Large intestine (tissue), 12 donors: ENCODE measurements at places on chromosomes 1 and 21. TPM values are rescaled to one million over a fixed set of nuclear protein-coding genes. Genes with fewer than 3 reads are reported as not detected.

- no peak for DNase-seq
- no peak overlapping the region for H3K27ac ChIP-seq
- peaks cover 5% of the 10 kb centered on the region for H3K4me1 ChIP-seq
- no peak overlapping the region for H3K4me3 ChIP-seq
- peaks cover 95% of the 10 kb centered on the region for H3K36me3 ChIP-seq
- H3K27me3 ChIP-seq: no peaks in the 10 kb centered on the region
Observed at GRCh38 chr1:11839727-11840705, 7.6 kb downstream of the NPPA start.

GRCh38 chr1:165924117-165924516 is 96.7 kb downstream of the UCK2 start:
- H3K27me3 ChIP-seq: no peaks in the 10 kb centered on the region
- H3K4me3 ChIP-seq: no peak overlapping the region
- H3K27ac ChIP-seq: no peak overlapping the region
- no peak for DNase-seq
- H3K4me1 ChIP-seq: no peaks in the 10 kb centered on the region
- no peaks in the 10 kb centered on the region for H3K36me3 ChIP-seq

GRCh38 chr1:177355575-177355974 is 184.8 kb downstream of the BRINP2 start:
- H3K27me3 ChIP-seq: peaks cover 2% of the 10 kb centered on the region
- H3K4me3 ChIP-seq: no peak overlapping the region
- no peak overlapping the region for H3K27ac ChIP-seq
- H3K4me1 ChIP-seq: peaks cover 10% of the 10 kb centered on the region
- no peaks in the 10 kb centered on the region for H3K36me3 ChIP-seq

- H3K4me1 ChIP-seq: no peaks in the 10 kb centered on the region
- no peaks in the 10 kb centered on the region for H3K27me3 ChIP-seq
- H3K27ac ChIP-seq: no peak overlapping the region
- DNase-seq: no peak
- no peaks in the 10 kb centered on the region for H3K36me3 ChIP-seq
Observed at GRCh38 chr1:221856228-221857093, 114.6 kb upstream of the DUSP10 start.

DNA sequence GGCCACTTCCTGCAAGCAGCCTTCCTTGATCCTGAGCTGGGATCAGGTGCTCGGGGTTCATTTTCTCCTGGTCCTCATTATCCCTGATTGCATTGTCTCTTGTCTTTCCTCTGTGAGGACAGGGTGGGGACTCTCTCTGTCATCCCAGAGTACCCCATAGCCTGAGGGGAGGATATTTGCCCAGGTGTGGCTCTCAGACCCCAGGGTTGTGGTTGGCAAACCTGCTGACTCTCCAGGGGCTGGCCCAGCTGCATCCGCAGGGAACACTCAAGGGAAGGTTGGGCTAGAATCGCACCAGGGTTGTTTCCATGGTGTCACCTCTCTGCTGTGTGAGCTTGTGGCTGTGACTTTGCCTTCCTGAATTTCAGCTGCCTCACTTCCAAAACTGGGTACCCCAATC is 276.8 kb upstream of the C1orf174 start:
- no peak overlapping the region for H3K4me3 ChIP-seq
- peaks cover 9% of the 10 kb centered on the region for H3K27me3 ChIP-seq
- no peaks in the 10 kb centered on the region for H3K4me1 ChIP-seq
- DNase-seq: no peak

- DNase-seq: no peak
- H3K36me3 ChIP-seq: no peaks in the 10 kb centered on the region
- H3K4me3 ChIP-seq: no peak overlapping the region
- H3K27me3 ChIP-seq: no peaks in the 10 kb centered on the region
Observed at GRCh38 chr1:4108758-4109627, 208.9 kb upstream of the C1orf174 start.

GRCh38 chr1:10867138-10867721 is 70.8 kb upstream of the CASZ1 start:
- H3K27ac ChIP-seq: no peak overlapping the region
- no peaks in the 10 kb centered on the region for H3K36me3 ChIP-seq
- H3K4me1 ChIP-seq: peaks cover 13% of the 10 kb centered on the region
- peaks cover 27% of the 10 kb centered on the region for H3K27me3 ChIP-seq

DNA sequence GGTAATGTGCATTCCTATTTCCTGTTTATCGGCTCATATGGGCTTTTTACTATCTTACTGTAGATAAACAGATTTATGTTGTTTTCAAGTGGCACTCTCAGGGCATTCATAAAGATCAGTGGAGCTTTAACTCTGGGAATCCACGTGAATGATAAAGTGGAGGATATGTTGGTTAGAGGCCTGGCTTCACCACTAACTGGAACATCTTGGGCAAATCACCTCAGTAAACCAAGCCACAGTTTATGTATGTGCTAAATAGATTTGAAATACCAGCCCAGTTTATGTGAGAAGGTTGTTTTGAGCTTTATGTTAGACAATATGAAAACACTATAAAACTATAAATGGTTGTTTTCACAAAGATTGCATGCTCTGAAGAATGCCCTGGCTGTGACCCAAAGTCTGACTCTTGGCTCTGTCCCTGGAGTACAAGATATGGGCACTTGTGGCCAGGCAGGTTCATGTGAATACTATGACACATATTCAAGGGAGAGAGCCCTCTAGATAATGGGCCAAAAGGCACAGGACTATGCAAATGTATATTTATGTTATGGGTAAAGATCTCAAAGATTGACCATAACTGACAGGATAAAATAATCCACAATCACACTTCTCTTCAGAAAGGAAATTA is 36.7 kb downstream of the FAM163A start:
- no peaks in the 10 kb centered on the region for H3K36me3 ChIP-seq
- H3K27ac ChIP-seq: no peak overlapping the region
- H3K4me3 ChIP-seq: no peak overlapping the region
- H3K4me1 ChIP-seq: peaks cover 5% of the 10 kb centered on the region
- H3K27me3 ChIP-seq: no peaks in the 10 kb centered on the region

- H3K4me1 ChIP-seq: peaks cover 4% of the 10 kb centered on the region
- no peak overlapping the region for H3K27ac ChIP-seq
- no peak overlapping the region for H3K4me3 ChIP-seq
- no peaks in the 10 kb centered on the region for H3K27me3 ChIP-seq
- DNase-seq: no peak
Observed at GRCh38 chr1:55326496-55327243, 111.5 kb upstream of the USP24 start.

GRCh38 chr1:3668585-3669300 is 16.4 kb downstream of the TP73 start:
- H3K4me1 ChIP-seq: peaks cover 10% of the 10 kb centered on the region
- peaks cover 20% of the 10 kb centered on the region for H3K27me3 ChIP-seq

- no peaks in the 10 kb centered on the region for H3K36me3 ChIP-seq
- no peak overlapping the region for H3K27ac ChIP-seq
- no peaks in the 10 kb centered on the region for H3K27me3 ChIP-seq
Observed at GRCh38 chr1:7638078-7638477, 133.0 kb upstream of the VAMP3 start.

- H3K27ac ChIP-seq: peak overlapping the region; percentile 82
- peaks cover 60% of the 10 kb centered on the region for H3K4me1 ChIP-seq
- peaks cover 15% of the 10 kb centered on the region for H3K27me3 ChIP-seq
- H3K36me3 ChIP-seq: no peaks in the 10 kb centered on the region
- peak; percentile 37 for DNase-seq
Observed at GRCh38 chr1:47725511-47725991, 271.6 kb downstream of the TRABD2B start.

GRCh38 chr1:223249854-223250631 is 107.0 kb upstream of the TLR5 start:
- peaks cover 6% of the 10 kb centered on the region for H3K4me1 ChIP-seq
- DNase-seq: peak; percentile 61
- H3K36me3 ChIP-seq: no peaks in the 10 kb centered on the region
- H3K27me3 ChIP-seq: no peaks in the 10 kb centered on the region
- H3K27ac ChIP-seq: no peak overlapping the region

- H3K4me1 ChIP-seq: peaks cover 16% of the 10 kb centered on the region
- peak overlapping the region; percentile 67 for H3K27ac ChIP-seq
- peak; percentile 63 for DNase-seq
- no peaks in the 10 kb centered on the region for H3K27me3 ChIP-seq
- H3K4me3 ChIP-seq: peak overlapping the region; percentile 2
Observed at GRCh38 chr1:159005676-159006075, 4.0 kb upstream of the IFI16 start.

DNA sequence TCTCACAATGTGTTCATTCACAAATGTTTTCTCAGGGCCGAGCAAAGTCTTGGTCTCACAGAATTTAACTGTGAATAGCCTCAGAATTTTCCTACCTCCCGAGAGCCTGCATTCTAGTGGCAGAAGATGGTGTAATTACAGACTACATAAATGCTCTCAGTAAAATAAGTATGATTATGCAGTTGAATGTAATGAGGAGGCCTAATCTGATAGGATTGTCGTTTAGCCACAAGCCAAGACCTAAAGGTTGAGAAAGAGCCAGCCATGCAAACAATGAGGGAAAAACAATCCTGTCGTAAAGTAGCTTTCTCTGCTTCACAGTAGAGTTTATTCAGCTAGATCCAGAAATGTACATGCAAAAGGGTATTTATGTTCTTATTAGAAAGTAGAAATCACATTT is 607.8 kb upstream of the B3GALT2 start:
- no peak for DNase-seq
- peak overlapping the region; percentile 11 for H3K27ac ChIP-seq
- H3K4me1 ChIP-seq: peaks cover 7% of the 10 kb centered on the region
- H3K36me3 ChIP-seq: no peaks in the 10 kb centered on the region
- no peak overlapping the region for H3K4me3 ChIP-seq
- no peaks in the 10 kb centered on the region for H3K27me3 ChIP-seq

DNA sequence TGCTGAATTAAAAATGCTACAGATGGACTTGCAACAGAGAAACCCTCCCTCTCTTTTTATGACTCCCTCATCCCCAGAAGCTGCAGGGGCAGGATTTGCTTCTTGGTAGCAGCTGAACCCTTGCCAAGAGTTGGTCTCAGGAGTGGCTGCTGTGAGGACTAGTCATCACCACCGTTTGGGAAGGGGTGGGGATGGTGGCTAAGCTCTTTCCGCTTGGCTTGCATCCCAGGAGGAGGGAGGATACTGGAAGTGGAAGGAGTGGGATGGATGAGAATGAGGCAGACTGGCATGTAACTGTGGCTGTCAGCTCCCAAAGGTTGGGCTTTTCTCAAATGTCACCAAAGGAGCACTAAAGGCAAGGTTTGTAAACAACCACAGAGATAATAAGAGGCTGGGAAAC is 50.8 kb upstream of the COL24A1 start:
- no peak for DNase-seq
- H3K4me3 ChIP-seq: no peak overlapping the region
- H3K27ac ChIP-seq: no peak overlapping the region
- no peaks in the 10 kb centered on the region for H3K27me3 ChIP-seq
- no peaks in the 10 kb centered on the region for H3K4me1 ChIP-seq
- H3K36me3 ChIP-seq: no peaks in the 10 kb centered on the region

Gene EVA1C
- polyA plus RNA-seq: 2.0 TPM

Gene LPAR3
- 1.1 TPM for polyA plus RNA-seq

Gene PODN
- polyA plus RNA-seq: 7.6 TPM

Gene RIPK4
- 22.2 TPM for polyA plus RNA-seq

Gene OR10T2
- polyA plus RNA-seq: not detected

Gene IQCC
- 5.5 TPM for polyA plus RNA-seq

Gene AVPR1B
- polyA plus RNA-seq: 0.81 TPM

Gene NUAK2
- 8.5 TPM for polyA plus RNA-seq

Gene RNU1-2
- 3.2 TPM for polyA plus RNA-seq

Gene RBM11
- 2.2 TPM for polyA plus RNA-seq

Gene AMY1B
- not detected for polyA plus RNA-seq

Gene RNU1-4
- polyA plus RNA-seq: 3.2 TPM

Gene TRAF3IP3
- polyA plus RNA-seq: 21.0 TPM
